ENCODE measurements at places on chromosomes 16 and 17.
A peak's percentile ranks its signal among the peaks of the same experiment; 100 is the strongest.

DNA sequence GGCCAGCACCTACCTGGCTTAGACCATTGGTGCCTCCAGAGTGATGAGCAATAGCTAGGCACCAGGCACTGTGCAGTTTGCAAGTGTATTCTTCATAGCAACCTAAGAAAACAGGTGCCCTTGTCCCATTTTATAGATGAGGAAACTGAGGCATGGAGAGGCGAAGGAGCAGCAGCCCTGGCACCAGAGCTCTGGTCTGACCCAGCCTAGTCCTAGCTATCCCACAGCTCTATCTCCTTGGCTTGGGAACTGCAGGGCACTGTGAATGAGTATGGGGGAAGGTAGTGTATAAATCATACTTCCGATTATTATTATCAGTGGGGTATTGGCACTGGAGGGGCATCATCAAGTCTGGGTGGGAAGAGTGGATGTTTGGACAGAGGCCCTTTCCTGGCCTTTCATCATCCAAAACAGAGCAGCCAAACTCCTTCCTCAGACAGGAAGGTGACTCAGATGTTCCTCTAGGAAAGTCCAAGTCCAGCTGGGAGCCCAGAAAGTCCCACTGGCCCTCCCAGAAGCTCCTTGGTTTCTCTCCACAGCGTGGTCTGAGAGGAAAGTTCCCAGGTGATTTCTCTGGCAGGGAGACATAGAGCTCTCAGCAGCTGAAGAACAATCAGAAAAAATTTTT is 32.0 kb upstream of the PLLP start:
- DNase-seq: peak; percentile 95

DNA sequence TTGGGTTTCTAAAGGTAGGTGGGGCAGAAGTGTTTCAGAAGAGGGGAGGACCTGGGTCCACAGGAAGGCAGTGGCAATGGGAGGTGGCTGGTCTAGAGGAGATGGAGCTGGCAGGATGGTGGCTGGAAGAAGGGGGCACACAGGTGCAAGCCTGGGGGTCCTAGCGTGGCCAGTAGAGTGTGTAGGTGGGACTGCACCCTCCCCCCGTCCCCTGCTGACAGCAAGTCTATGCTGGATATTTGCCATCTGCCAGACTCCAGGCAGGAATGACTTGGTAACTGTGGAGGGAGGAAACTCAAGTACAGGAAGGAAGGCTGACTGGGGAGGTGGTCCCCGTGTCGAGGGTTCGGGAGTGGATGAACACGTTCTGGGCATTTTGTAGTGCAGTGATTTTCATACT is 8.6 kb downstream of the MED9 start:
- no peak for DNase-seq

GRCh38 chr16:15418206-15418605 is 16.2 kb upstream of the BMERB1 start:
- peak; percentile 12 for DNase-seq

- DNase-seq: no peak
Observed at GRCh38 chr17:50781167-50781566, 13.8 kb upstream of the ANKRD40CL start.

DNA sequence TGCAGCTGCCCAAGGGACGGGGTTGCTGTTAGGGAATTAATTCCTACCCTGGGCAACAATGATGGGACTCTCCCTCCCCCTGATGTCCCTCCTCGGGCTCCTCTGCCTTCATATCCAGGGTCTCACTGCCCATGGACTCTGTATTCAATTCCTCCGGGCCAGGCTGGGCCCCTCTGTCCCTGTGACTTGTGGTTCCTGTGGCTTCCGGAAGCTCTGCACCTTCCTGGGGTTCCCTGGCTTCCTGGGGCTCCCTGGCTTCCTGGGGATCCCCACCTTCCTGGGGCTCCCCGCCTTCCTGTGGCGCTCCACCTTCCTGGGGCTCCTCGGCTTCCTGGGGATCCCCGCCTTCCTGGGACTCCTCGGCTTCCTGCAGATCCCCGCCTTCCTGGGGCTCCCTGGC is 35.2 kb downstream of the SRL start:
- no peak for DNase-seq

- DNase-seq: peak; percentile 56
Observed at GRCh38 chr17:73192206-73192893, 505 bp upstream of the COG1 start.

DNA sequence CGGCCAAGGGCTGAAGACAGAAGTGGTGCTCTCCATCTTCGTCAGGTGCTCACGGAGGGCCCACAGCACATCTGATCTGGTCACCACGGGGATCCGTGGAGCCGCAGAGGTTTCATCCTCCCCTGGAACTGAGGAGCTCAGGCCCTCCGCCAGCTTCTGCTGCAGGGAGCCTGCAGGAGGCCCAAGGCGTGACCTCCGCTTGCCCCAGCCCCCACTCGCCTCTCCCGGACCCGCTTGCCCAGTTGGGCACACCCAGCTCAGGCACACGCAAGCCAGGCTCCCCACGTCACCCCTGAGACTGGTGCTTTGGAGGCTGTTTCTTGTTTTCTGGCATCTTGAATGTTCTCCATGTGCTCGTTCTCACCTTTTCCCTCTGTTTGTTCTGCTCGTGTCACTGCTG is 39.4 kb upstream of the CHMP6 start:
- DNase-seq: no peak

Data from fibroblast of upper back skin (primary cell).